ENCODE measurements at places on chromosomes 6 and 20.

DNA sequence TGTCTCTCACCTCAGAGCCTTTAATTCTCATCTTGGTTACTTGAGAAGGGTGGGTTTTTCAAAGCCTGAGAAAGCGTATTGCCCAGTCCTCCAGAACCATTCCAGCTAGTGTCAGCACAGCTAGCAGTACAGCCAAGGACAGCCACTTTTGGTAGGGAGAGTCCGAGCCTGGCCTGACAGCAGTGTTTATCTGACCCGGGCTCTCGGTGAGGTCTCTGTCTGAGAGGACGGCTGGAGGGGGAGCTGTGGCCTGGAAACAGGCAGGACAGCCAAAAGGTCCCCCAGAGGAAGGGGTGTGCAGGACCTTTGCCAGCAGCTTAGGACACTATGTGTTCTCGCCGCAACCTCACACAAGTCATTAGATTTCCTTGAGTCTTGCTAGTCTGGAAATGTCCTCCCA, 38.8 kb downstream of the LYRM2 start:
- DNase-seq: no peak

DNA sequence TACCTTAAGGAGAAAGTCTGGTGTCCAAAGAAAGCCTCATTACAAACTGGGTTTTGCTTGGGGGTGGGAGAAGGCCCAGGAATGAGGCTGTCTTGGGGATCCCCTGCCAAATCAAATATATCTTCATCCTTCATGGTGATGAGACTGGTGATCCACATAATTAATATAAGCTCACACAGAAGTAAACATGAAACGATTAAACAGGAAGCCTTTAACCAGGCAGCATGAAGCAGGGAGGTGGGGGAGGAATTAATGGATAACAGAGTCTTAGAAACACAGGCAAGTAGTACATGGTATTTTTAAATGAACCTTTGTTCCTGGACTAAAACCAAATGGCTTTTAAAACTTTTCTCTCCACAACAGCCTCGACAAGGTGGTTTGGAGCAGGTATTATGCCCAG, 437.5 kb downstream of the TFAP2A start:
- DNase-seq: no peak

DNA sequence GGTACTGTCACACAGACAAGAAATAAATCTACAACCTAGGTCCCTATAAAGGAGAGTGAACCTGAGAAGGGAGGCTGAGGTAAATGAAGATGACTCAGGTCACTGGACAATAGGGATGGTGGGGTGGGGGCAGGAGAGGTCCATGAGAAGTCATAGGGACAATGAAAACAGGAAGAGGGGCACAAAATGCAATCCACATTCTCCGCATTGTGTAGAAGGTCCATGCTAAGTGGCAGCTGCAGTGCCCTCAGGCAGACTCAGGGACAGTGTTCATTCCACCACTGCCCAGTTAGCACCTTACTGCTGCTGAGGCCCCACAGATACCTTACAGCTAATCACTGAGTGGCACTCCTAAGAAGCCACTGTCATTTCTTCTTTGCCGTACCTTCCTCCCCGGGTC, 156.8 kb downstream of the RCAN2 start:
- no peak for DNase-seq

DNA sequence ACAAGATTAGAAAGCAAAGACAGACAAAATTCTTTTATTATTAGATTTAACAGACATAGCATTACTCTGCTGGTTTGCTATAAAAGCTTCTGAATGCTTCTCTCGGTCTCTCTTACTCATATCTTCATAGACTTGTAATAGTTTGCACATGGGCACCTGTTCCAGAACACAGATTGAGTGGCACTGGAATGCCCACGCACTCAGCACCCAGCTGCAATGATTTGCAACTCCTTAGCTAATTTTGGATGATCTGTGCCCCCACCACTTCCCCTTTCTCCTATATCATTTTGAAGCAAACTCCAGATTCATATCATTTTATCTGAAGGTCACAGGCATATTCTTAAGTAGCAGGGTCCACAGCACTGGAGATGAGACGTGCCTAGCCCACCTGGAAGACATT, 148.8 kb downstream of the CFAP61 start:
- DNase-seq: no peak
